ENCODE measurements at places on chromosomes 13 and 19.

GRCh38 chr19:42017040-42017439 is 23.0 kb upstream of the ATP1A3 start:
- no peak for DNase-seq

DNA sequence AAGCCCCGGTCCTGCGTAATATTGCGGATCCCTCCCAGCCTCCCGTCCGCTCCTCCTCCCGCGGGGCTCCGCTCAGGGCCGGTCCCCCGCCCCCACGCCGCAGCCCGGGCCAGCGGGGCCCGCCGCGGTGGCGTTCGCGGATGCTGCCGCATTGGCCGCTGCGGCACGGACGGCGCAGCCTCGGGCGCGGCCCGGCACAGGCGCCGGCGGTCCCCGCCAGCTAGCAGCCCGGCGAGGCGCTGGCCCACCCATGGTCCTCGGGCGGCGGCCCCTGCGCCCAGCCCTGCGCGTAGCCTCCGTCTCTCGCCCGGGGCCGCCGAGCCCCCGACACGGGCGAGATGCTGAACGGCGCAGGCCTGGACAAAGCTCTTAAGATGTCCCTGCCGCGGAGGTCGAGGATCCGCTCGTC is at the start of gene ATP8A2:
Gene ATP8A2 (plus strand): TSS at position 100 of the 409 bp plus-strand sequence. CDS start 239 bp downstream, at position 339.
- DNase-seq: no peak

DNA sequence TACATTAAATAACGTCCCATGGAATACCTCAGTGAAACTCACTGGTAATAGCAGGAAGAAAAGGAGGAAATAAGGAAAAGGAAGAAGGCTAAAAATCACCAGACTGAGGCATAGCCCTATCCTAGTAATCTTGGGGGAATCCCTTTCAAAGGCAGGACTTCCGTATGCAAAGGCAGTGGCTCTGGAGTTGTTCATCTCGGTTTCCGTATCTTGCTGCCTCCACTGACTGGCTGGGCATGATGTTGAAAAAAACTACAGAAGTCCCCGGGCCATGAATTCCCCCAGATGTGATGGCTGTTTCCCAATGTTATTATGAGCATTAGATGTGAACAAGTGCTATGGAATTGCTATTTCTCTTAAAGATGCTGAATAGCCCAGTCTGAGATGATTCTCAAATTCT is 5.5 kb downstream of the FPR2 start:
- no peak for DNase-seq

- no peak for DNase-seq
Observed at GRCh38 chr19:7674010-7675005, 2.6 kb upstream of the MCEMP1 start.

DNA sequence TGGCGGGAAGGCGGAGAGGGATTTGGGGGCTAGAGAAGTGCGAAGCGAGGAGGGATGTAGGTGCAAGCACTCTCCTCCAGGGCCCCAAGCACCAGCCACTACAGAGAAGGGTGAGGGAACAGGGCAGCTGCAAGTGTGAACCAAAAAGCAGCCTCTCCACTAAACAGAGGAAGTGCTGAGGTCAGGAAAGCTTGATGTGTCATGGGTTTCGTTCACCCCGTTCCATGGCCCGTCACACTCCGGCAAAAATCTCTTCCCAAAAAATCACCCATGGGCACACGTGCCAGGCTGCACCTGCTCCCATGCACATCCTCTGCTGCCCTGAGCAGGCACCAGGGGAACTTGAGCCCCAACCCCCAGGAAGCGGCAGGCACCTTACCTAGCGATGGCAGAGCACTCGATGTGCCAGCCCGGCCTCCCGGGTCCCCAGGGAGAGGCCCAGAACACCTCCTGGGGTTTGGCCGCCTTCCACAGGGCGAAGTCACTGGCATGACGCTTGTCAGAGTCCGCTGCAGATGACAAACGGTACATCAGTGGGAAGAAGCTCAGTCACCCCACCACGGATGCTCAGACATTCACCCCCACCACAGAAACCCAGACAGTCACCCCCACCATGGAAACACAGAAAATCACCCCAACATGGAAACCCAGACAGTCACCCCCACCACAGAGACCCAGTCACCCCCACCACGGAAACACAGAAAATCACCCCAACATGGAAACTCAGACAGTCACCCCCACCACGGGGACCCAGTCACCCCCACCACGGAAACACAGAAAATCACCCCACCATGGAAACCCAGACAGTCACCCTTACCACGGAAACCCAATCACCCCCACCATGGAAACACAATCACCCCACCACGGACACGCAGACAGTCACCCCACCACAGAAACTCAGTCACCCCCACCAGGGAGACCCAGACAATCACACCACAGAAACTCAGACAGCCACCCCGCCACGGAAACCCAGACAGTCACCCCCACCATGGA is 29.0 kb downstream of the CARS2 start:
- no peak for DNase-seq

GRCh38 chr19:39307046-39307821 is 11.0 kb downstream of the IFNL1 start:
- no peak for DNase-seq
